ENCODE measurements at places on chromosomes 7 and 10.
A peak's percentile ranks its signal among the peaks of the same experiment; 100 is the strongest.

- DNase-seq, result no peak
These were observed 2.1 kb upstream of the ADD3 start for GRCh38 chr10:110005719-110006118.

DNA sequence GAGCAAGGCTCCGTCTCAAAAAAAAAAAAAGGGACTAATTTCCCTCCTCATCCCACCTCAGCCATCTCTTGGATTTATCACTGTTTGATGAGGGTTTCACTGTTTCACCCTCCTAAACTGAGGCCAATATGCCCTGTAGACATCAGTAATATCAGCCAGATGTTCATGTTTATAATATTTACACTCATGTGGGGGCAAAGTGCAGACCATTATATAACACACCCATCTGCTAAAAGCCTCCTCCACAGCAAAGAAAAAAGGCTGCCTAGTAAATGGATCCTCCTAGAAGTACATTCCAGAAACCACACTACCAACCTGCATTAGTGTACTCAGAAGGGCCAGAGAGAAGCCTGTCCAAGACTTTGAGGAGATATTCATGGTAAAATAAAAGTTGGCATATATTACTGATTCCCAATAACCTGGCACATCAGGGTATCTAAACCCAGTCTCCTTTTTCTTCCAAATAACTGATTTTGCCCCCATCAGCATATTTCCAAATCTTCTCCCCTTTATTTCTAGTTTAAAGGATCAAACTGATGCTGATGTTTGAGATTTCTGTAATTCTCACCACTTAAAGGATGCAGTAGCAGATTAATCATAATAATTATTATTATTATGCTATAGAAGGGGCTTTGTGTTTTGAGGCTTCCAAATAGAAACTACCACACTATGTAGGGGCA lies 55.1 kb downstream of the LGI1 start:
- DNase-seq, result no peak

DNA sequence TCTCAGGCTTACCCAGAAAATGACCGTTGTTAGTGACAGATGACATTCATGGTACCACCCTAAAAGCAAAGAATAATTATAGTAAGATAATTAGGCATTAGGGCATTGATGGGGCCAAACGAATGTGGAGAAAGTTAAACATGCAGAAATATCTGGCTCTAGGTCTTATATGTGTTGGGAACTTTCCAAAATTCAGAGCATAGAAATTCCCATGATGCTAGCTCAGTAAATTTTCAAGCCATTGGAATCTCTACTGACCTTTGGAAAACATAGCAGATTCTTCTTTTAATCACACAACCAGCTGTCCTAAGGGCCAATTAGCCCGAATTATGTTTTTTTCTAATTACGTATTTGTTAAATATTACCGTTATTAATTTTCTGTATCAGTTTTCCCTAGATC lies 136.1 kb downstream of the CREB5 start:
- DNase-seq, result no peak

DNA sequence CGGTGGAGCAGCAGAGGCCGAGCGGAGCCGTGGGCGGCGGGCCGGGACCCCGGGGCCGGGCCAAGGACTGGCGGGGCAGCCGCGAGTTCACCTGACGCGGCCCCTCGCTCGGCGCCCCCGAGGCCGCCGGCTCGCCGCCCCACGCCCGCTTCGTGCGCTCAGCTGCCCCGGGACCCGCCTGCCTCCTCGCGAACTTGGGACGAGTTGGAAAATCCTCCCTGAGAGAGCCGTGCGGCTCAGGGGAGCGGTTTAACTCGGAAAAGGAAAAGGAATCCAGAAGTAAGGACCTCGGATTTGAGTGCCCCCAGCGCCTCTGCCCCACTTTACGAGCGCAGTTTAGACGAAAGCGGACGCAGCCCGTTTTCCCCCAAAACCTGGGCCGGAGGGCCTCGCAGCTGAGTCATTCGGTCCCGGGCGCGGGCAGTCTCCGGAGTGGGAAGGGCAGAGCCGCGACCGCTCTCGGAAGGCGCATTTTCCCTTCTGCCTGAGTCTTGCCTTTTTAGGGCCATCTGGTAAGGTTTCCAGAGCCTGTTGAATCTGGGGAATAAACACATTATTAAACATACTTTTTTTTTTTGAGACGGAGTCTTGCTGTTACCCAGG lies 744 bp downstream of the CREM start:
- DNase-seq, result peak; percentile 48

GRCh38 chr7:116843378-116843777 lies 19.0 kb upstream of the CAPZA2 start:
- no peak for DNase-seq

GRCh38 chr10:59079386-59080226 lies 96.8 kb upstream of the PHYHIPL start:
- no peak for DNase-seq

DNA sequence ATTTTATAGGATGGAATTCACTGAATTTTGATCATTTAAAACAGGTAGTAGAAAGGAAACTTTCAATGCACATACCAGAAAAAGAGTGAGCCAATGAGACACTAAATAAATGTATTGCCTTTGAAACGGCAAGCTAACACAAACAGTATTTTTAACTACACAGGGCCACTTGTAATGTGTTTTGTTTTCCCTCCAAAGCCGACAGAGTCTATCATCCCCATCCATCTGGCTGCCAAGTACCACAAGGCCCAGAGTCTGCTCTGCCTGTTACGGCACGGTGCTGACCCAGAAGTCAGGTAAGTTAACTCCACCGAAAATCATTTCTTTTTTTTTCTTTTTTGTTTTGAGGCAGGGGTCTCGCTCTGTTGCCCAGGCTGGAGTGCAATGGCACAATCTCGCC lies 1.5 kb downstream of the ANKRD61 start:
- DNase-seq, result no peak

DNA sequence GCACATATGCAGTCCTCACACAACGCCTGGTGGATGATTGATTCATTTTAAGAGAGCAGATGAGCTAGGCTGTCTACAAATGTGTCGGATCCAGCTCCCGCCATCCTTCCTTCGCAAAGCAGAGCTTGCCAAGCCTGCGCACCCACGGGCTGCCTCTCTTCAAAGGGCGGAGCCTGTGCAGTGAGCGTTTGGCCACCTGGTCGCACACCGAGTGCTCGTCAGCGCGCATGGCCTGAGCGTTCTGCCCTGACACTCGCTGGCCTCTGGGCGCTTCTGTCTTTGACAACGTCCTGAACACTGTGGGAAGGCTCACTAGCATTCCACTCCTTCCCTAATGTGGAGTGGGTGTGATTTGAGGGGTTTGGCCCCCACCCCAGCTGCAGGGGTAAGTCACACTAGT lies 47.1 kb upstream of the TMEM72 start:
- no peak for DNase-seq

- no peak for DNase-seq
These were observed 196.8 kb upstream of the LRRN3 start for GRCh38 chr7:110894111-110894510.

DNA sequence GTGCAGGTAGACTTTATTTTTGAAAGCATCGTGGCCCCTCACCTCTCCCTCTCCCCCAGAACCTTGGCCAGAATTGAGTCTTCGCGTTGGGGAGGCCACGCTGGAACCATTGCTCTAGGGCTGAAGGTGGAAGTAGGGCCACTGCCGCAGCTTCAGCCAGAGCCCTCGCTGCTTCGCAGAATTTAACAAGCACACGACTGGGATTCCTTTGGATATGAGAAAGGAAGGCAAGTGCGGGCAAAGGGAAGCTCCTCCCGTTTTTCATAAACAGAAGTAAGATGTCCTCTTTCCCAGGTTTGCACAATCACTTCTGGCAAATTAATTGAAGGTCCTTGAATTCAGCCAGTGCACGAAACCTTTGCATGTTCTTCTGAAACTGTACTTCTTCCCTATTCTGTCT lies 168.1 kb downstream of the CCDC3 start:
- no peak for DNase-seq

DNA sequence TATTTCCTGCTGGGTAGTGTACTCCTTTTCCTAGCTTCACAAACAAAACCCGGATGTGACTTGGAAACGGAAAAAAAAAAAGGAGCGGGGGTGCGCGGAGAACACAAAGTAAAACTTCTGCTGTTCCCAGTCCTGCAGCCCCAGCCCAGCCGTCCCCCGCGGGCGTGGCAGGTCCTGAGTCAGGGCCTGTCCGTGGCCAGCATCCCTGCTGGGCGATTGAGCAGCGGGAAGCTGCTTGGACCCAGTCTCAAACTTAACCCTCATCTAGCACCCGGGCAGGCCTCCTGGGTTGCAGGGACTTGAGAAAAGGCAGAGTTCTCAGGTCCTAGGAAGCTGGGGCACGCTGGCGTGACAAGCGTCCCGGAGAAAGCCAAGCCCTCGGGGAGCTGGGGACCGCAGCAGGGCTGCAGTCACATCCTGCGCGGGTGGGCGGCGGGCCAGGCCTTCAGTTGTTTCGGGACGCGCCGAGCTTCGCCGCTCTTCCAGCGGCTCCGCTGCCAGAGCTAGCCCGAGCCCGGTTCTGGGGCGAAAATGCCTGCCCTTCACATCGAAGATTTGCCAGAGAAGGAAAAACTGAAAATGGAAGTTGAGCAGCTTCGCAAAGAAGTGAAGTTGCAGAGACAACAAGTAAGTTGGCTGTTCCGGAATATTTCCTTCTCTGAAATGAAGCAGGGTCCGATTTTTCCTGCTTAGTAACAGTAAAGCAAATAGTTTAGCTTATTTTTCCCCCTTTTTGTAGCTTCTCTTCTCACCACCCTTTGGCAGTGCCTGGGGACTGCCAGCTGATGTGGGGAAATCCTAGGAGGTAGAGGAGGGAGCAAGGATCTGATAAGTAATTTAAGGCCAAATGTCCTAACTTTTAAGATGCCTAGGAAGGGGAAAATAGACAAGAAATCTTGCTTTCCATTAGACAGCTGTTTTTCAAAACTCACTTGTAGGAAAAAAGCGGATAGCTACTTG lies at the start of gene GNG11:
Gene GNG11 (plus strand): TSS at position 129 of the 960 bp plus-strand sequence. CDS start 403 bp downstream, at position 532.
- peak; percentile 3 for DNase-seq

- DNase-seq, result no peak
These were observed 52.9 kb downstream of the ZRANB1 start for GRCh38 chr10:124994573-124995473.

DNA sequence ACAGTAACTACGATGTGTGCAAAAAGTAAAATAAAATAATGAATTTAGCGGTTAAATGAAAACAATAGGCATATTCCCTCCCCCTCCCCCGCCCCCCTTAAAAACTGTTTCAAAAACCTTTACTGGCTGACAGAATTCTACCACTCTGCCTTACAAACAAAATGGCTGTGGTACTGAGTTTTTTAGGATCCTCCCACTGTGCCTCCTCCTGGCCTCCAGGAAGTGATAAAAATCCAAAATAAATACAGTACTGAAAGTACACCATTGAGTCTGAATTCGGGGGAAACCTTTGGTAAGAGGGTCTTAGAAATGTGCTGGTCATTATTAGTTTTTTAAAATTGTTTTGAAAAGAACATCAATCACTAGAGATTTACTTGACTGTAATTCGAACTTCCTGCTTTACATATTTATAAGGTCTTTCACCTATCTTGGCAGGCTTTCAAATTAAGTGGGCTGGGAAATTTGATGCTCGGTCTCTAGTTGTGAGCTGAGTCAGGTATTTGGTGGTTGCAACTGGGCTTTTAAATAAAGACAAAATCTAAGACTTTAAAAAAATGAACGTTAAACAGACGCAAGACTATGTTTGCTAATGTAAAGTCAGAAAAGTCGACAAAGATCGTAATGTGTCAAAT lies 32.5 kb upstream of the EPC1 start:
- no peak for DNase-seq

GRCh38 chr7:35035511-35035961 lies 1.7 kb downstream of the DPY19L1 start:
- no peak for DNase-seq
